ENCODE measurements at places on chromosomes 2 and 18.

DNA sequence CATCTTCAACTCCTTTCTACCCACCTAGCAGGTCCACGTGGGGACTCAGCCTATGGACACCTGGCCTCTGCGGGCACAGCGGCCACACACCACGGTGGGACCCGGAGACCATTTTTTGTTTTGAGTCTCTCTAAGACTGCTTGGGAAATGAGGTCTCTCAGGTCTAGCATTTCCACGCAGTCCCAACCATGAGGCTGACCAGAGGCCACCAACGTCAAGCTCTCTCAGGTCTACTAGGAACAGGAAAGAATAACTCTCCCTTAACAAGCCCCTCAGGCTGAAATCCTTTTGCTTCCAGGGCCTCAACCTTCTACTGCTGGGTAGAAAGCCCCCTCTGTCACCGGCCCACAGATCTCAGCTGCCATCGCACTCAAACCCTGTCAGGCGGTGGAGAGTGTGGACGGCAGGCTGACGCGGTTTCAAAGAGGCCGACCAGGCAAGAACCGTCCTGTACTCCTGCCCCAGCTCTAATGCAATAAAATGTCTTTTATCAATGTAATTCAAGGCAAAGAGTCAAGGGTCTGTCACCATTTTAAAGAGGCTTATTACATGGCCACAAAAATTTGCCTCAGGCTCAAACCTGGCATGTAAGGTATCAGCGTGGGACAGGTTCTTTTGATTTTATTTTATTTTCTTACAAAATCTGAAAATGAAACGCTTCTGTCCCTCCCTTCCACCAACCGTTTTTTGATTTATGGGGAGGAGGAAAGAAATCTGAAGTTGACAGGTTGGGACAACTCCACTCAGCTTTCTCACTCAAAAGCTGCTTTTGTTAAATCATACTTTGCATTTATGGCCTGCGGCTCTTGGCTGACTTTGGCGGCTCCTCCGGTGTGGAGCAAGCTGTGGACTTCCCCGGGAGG lies 74.0 kb downstream of the BCL11A start:
- DNase-seq: no peak

DNA sequence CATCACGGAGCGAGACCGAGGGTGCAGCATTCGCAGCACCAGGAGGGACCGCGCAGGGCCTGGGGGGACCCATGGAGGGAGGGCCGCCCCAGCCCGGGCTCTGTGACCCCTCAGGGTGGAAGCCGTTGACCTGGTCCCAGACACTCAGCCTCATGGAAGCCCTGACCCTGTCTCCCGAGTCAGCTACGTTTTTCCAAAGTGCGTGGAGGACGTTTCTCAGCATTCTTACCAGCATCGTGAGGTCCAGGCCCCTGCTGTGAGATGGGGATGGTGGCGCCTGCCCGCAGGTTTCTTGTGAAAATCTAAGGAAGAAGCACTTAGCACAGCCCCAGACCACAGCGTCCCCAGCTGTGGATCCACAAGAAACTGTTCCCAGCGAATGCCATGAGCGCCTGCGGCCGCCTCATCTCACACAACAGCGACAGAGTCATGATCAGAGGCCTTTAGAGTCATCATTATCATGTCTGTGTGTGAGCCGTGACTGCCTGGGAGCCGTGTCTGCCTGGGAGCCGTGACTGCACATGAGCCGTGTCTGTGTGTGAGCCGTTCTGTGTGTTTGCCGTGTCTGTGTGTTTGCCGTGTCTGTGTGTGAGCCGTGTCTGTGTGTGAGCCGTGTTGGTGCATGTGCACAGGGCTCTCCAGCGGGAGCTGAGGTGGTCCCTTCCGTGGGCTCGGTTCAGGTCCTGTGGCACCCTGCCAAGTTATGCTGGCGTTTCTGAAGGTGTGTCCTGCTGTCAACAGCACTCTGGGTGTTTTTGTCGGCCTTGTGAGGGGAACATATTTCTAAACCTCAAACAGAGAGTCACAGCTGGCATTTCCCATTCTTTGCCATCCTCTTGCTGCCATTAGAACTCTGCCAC lies 49.2 kb upstream of the KCNG2 start:
- no peak for DNase-seq

- no peak for DNase-seq
Observed at GRCh38 chr2:224887141-224887540, 155.1 kb downstream of the DOCK10 start.

DNA sequence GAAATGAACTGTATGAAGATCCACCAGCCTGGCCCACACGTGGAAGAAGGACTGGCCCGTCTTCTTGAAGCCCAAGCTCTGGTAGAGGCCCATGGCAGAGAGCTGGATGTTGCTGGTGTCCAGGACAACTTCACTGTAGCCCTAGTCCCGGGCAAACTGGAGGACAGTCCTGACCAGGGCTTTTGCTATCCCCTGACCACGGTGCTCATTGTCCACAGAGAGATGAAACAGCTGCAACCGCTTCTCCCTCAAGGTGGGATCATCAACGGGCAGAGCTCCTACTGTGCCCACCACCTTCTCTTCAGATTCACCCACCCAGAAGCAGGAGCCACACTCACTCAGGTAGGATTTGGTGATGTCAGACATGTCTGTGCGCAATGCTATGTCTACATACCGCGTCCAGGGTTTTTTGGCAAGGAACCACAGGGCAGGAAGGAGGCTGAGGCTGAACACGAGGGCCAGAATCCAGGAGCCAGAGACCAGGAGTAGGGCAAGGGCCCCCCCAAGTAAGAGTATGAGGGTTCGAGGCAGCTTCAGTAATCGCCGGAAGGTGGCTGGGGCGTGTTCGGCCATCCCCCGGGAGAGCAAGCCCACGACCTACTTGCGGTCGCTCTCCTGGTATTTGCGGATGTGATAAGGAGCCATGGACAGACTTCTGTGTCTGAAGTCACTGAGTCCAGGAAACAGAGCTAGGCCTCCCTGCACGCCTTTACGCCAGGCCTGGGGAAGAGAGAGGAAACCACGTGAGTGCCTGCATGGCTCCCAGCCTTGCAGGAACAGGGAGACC lies 36.3 kb downstream of the TPRKB start:
- no peak for DNase-seq

DNA sequence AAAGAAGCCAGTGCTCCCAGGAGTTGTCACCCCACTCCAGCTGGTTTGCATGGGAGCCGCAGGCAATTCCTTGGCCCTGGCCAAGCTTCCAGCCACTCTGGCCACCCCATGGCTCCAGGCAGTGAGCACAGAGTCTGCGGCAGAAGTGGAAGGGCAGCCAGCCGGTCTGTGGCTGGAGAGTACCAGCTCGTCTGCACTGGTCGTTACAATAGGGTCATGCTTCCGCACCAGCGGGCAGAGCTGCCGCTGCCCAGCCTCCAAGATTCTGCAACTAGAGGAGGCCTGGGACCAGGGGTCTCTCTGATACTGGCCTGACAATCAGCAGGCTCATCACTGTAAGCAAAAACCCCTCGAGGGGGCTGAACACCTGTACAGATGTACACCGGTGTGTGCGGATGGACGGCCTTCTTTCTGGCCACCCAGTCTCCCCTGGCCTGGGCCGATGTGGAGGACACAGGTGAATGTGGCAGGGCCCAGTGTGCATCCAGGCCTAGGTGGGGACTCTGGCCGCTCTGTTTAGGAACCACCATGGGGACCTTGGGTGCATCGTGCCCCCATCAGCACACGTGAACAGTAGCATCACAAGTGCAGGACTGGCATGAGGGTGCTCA lies 51.9 kb upstream of the ODC1 start:
- DNase-seq: no peak

GRCh38 chr18:36757081-36757480 lies 71.7 kb downstream of the TPGS2 start:
- no peak for DNase-seq

- no peak for DNase-seq
Observed at GRCh38 chr2:191800874-191801273, 46.0 kb downstream of the CAVIN2 start.

DNA sequence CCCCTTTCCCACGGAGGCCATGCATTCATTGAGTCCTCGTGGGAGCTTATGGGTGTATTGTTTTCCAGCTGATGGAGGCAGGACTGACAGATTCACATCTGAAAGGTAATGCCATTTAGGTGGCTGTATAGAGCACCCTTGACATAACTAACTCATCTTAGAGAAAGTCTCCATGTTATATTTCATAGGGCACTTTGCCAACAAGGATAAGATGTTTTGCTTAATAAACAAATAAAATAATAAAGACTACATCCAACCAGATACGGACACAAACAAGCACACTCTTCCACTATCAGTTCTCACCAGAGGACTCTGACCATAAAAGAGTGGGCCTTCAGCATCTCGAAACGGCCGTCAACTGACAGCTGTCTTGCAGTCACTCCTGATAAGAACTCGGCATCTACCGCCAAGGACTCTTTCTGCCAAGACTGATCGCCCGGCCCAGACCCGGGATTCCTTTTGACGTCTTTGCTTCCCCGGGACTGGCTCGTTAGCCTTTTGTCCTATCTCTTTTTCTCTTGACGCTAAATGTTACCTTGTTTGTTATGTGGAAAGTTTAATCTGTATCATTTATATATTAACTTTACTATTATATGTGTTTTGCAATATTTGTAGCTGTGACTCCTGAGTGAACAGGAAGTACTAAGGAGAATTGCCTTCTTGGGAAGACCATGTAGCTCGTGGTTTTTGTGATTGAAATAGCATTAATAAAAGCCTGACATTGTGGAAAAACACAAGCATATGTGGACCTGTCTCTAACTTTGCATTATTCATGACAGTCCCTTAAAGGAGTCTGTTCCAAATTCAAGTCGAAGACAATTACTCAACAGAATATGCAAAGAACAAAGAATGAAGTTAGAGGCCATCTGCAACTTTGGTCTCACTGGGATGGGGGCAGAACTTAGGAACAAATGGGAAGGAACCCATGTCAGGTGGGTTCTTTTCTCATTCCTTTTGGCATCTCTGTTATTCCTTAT lies 195.1 kb downstream of the LPIN1 start:
- DNase-seq: peak; percentile 65
